ENCODE measurements at places on chromosomes 16 and 17. TPM values are rescaled to one million over a fixed set of nuclear protein-coding genes. Genes with fewer than 3 reads are reported as not detected.

The CD300A gene
- total RNA-seq = 7.2 TPM

GRCh38 chr17:59762049-59762823 lies 54.8 kb downstream of the VMP1 start:
- DNase-seq = peak; percentile 67

- no peak for DNase-seq
Measured at GRCh38 chr17:74935048-74935447, 650 bp upstream of the OTOP3 start.

The ASPA gene
- 6.3 TPM for total RNA-seq

DNA sequence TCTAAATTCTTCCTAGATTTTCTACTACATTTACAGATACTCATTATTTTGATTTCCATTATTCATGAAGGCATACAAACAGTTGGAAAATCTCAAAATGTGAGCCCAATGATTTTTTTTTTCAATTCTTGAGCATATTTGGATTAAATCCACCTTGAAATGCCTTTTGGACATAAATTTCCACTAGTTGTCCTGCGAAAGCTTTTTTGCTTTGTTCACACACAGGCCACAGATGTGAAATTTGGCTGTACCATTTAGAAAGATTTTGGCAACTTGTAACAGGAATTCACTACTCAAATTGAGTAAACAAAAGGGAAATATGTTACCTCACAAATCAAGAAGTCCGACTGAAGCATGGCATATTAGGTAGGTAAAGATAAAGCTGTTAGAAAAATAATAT lies 1631.0 kb downstream of the CDH8 start:
- no peak for DNase-seq

Data from umbilical cord (tissue), 2 donors.